Caki2 (cell line): ENCODE measurements at places on chromosomes 1 and 21.

DNA sequence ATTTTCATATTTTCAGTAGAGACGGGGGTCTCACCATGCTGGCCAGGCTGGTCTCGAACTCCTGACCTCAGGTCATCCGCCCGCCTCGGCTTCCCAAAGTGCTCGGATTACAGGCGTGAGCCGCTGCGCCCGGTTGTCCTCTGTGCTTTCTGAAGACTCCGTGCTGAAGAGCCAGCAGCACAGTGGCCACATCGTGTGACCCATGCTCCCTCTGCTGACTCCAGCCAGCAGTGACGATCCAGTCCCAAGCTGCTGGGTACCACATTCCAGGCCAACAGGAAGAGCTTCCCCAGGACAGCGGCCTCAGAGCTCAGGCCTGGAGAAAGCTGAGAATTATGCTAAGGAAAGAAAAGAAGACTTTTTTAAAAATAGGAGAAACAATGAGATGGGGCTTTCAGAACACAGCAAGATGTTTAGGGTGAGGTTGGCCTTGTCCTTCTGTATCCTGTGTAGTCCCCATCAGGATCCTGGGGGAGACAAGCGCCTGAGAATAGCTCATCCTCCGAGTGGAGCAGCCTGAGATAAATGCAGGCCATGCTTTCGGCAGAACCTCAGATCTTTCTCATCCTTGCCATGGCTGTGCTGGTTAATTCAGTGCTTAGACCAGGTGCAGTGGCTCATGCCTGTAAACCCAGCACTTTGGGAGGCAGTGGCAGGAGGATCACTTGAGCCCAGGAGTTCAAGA is 207.1 kb downstream of the SLC35F3 start:
- peak; percentile 51 for DNase-seq

DNA sequence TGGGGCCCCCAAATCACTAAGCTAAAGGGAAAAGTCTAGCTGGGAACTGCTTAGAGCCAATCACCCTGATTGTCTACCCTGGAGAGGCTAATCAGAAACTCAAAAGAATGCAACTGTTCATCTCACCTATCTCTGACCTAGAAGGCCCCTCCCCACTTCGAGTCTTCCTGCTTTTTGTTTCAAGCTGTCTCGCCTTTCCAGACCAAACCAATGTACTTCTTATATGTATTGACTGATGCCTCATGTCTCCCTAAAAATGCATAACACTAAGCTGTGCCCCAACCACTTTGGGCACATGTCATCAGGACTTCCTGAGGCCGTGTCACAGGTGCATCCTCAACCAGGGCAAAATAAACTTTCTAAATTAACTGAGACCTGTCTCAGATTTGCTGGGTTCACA is 209.5 kb downstream of the APP start:
- DNase-seq: no peak

- no peak for DNase-seq
These were observed 6.9 kb upstream of the SPOCD1 start for GRCh38 chr1:31822766-31823165.

- no peak for DNase-seq
These were observed 46.1 kb downstream of the PLEKHA6 start for GRCh38 chr1:204313675-204314074.

DNA sequence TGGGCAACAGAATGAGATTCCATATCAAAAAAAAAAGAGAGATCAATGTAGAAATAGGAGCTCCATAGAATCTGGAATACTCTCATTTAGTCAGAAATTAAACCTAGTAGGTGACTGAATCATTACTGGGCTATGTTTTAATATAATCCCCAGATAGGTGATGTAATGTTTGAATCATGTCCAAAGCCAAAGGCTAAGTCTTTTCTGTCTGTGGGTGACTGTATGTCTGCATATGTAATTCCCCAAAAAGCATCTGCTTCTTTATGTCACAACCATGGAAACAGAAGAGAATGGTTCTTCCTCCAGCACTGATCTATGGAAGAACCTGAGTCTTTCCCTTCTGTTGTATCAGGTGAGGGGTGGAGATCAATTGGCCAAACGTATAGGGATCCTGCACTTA is 5.8 kb downstream of the LAMC2 start:
- DNase-seq: peak; percentile 30

DNA sequence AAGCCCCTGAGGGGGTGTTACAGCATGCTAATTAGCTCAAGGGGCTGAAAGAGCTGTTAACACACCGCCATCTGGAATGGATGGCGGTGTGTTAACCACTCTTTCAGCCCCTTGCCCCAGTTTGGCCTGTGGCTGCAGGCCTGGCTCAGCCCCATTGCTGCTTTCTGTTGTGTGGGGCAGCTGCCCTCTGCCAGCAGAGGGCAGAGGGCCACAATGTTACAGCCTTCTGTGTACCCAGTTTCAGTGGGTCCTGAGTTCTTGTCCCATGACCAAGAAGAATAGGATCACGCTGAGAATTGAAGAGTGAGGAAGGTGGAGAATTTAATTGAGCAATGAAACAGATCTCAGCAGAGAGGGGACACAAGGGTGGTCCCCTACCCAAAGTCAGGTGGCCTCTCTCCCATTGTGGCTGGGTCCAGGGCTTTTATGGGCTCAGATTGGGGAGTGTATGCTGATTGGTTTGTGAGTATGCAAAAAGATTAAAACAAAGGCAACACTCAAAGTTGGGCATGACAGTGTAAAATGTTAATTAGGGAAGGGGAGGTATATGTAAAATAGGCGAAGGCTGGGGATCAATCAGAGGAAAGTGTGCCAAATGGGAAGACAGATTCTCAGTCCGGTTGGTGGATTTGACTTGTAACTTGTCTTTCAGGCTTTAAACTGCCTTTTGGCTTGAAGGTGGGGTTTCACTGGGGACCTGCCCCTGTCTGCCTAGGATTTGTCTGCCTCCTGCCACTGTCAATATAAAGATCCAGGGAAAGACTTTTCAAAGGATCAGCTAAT is 142.2 kb downstream of the RABGAP1L start:
- DNase-seq: no peak

GRCh38 chr21:46005081-46005480 is 23.5 kb downstream of the COL6A1 start:
- DNase-seq: no peak

- DNase-seq: peak; percentile 53
These were observed 27.7 kb downstream of the CR1L start for GRCh38 chr1:207672522-207673130.

GRCh38 chr1:42422737-42423136 is 33.1 kb downstream of the ZMYND12 start:
- no peak for DNase-seq

GRCh38 chr1:153494976-153495535 is 34.6 kb upstream of the S100A7 start:
- peak; percentile 51 for DNase-seq

DNA sequence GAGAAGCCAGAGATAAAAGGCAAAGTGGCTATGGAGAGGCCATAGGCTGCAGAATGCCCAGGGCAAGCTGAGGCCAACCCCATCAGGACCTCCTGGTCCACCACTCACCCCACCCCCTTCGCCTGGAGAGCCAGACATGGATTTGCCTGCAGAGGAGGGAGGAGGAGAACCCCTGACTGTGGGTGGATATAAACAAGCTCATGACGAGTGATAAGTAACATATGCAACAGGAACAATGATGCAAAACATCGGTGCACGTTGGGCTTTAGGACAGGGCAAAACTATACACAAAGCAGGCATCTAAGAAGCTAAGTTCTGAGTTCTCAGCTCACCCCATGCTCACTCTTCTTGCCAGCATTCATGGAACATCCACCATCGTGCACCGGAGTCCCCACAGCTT is 150.3 kb downstream of the ETS2 start:
- DNase-seq: no peak

GRCh38 chr21:34817821-34818661 is 149.2 kb downstream of the CLIC6 start:
- no peak for DNase-seq

DNA sequence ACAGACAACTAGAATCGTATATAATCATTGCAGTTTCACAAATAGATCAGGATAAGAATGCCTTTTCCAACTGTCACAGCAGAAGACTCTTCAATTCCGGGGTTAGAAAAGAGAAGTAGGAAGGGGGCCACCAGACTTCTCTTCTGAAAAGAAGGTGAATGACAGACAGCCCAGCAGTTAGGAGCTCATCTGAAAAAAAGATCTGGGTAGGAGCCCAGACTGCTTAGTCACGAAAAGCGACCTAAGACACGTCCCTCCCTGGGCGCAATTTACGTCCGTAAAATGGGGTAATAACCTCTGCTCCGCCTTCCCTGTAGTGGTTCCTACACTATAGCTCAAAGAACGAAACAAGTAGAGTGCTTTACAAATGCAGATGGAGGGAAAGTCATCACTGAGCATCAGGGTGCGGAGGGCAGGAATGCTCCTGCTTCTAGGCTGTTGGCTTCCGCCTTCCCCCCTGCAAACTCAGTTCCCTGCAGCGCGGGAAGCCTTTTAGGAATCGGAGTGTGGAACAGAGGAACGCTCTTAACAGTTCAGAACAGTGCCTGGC is 582 bp downstream of the ORC1 start:
- peak; percentile 66 for DNase-seq

DNA sequence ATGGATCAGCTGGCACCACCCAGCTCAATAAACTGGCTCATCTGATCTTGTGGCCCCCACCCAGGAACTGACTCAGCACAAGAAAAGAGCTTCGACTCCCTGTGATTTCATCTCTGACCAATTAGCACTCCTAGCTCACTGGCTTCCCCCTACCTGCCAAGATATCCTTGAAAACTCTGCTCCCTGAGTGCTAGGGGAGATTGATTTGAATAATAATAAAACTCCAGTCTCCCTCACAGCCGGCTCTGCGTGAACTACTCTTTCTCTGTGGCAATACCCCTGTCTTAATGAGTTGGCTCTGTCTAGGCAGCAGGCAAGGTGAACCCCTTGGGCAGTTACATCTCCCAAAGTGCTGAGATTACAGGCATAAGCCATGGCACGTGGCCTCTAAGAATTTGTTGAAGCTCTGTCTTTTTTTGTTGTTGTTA is 11.8 kb upstream of the RHBDL2 start:
- no peak for DNase-seq

DNA sequence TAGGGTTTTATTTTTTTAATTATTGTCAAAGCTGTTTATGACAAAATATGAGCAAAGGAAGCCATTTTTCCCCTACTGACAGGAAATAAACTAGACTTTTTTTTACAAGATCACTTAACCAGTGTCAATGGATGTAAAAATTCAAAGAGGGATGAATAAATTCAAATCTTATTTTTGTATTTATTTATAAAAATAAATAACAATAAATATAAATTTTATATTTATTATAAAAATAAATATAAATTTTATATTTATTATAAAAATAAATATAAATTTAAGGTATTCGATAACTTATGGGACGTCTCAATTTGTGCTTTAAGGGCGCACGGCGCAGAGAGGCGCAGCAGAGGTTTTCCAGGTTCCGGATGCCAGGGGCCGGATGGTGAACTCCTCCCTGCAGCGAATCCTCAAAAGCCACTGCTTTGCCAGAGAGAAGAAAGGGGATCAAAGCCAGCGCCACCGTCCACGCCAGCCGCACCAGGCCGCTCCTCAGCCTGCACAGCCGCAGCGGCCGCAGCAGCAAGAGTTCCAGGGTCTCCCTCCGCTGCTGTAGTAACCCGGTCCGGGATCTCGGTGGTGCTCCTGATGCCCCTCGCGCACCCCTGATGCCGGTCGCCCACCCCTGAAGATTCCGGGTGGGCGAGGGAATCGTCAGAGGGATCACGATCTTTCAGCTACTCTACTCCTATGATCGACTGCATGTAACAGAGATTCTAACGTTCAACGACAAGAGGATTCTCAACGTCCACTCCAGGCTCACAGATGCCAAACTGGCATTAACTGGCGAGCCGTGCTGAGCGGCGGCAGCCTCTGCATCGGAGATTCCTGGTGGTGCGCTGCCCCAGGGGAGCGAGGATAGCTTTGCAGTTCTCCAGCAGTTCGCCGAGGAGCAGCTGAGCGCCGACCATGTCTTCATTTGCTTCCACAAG is 28.5 kb upstream of the RLF start:
- no peak for DNase-seq

DNA sequence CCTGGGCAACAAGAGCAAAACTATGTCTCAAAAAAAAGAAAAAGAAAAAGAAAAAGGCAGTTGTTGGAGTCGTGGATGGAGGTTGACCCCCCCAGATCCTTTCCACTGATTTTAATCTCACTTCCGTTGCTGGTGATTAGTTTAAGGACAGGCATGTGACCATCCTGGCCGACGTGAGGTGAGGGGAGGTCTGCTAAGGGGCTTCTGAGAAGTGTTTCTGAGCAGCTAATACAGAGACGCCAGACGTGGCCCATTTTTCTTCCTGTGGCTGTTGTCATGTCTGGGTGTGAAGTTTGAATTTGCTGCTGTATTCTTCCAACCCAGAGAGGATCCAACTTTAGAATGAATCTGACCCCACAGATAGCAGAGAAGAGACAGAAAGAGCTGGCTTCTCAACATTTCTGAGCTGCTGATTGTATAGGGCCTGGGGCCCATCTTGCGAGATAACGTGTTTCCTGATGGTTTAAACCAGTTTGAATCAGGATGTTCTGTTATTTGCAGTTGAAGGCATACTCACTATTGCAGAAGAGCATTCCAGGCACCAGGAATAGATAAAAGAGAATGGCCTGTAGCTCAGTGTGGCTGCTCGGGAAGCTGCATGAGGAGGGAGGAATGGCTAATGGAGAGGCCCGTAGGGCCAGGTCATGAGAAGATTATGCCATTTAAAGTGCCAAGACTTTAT is 22.8 kb upstream of the SSBP3 start:
- DNase-seq: no peak

- no peak for DNase-seq
These were observed 73.7 kb upstream of the ZC3H12A start for GRCh38 chr1:37400466-37401225.

- peak; percentile 99 for DNase-seq
These were observed 87.9 kb downstream of the RIPK4 start for GRCh38 chr21:41678924-41679318.

DNA sequence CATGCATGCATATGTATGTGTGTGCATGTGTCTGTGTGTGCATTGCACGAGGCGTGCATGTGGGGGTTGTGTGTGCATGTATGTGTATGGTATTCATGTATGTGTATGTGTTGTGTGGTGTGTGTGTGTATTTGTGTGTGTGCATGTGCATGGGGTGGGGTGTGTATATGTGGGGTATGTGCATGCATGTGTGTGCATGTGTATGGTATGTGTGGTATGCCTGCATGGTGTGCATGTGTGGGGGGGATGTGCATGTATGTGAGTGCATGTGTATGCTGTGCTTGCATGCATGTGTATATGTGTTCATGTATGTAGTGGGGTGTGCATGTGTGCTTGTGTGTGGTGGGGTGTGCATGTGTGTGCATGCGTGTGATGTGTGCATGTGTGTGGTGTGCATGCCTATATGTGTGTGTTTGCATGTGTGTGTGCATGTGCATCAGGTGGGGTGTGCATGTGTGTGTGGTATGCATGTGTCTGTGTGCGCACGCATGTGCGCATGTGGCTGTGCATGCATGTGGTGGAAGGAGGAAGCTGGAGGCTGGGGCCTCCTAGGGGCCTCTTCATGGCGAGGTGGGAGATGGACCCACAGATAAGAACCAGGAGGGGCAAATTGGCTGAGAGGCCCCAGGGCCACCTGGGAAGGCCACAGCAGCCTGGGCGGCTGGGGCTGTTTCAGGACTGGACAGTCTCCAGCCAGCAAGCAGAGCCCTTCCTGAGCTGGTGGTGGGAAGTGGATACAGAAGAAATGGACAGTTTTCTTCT is 35.9 kb upstream of the ARF1 start:
- no peak for DNase-seq

GRCh38 chr1:179807691-179808485 is 64.8 kb downstream of the FAM163A start:
- DNase-seq: no peak
